ENCODE measurements at places on chromosomes 3 and 15.

- no peak for DNase-seq
These were observed 5.1 kb downstream of the DPH6 start for GRCh38 chr15:35540885-35541284.

GRCh38 chr3:81216192-81216591 lies 545.3 kb downstream of the GBE1 start:
- no peak for DNase-seq

- no peak for DNase-seq
These were observed 39.9 kb downstream of the OIP5 start for GRCh38 chr15:41292521-41292920.

- no peak for DNase-seq
These were observed 1.2 kb upstream of the ATRIP start for GRCh38 chr3:48445277-48445882.

- DNase-seq: no peak
These were observed 196.0 kb upstream of the LYSMD4 start for GRCh38 chr15:99929266-99929665.

GRCh38 chr15:81531109-81531592 lies 157.1 kb upstream of the TMC3 start:
- no peak for DNase-seq

GRCh38 chr3:51798411-51798963 lies 19.4 kb upstream of the IQCF6 start:
- DNase-seq: no peak

DNA sequence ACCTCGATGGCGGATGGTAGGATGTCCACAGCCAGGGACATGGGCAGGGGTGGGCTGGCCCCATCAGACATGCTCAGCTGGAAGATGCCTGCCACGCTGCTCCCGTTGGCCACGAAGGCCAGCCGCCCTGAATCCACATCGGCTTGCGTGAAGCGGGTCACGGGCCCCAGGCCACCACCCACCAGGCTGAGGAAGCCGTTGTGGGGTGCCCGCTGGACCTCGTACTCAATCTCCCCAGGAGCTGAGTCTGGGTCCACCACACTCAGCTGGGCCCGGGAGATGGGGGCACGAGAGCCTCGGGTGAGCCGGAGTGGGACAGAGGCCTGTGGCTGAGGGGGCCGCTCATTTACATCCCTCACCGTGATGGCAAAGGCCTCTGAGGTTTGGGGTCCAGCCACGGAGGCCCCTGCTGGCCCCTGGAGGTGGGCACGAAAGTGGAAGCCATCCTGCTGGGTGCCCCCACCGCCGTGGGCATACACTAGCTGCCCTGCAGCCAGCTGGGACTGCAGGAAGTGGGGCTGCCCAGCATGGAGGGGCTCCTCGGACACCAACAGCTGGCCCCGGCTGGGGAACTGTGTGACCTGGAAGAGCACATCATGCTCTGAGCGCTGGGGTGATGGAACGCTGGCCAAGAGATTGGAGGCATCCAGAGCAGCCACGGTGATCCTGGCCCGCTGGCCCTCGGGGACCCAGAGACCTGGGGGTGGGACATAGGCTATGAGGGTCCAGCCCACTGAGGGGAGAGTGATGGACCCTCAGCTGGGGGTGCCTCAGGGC lies 29.2 kb downstream of the SNX33 start:
- no peak for DNase-seq
